ENCODE measurements at places on chromosomes 2 and 18.

- no peak for DNase-seq
Observed at GRCh38 chr2:242030226-242030575, 160.7 kb downstream of the RTP5 start.

DNA sequence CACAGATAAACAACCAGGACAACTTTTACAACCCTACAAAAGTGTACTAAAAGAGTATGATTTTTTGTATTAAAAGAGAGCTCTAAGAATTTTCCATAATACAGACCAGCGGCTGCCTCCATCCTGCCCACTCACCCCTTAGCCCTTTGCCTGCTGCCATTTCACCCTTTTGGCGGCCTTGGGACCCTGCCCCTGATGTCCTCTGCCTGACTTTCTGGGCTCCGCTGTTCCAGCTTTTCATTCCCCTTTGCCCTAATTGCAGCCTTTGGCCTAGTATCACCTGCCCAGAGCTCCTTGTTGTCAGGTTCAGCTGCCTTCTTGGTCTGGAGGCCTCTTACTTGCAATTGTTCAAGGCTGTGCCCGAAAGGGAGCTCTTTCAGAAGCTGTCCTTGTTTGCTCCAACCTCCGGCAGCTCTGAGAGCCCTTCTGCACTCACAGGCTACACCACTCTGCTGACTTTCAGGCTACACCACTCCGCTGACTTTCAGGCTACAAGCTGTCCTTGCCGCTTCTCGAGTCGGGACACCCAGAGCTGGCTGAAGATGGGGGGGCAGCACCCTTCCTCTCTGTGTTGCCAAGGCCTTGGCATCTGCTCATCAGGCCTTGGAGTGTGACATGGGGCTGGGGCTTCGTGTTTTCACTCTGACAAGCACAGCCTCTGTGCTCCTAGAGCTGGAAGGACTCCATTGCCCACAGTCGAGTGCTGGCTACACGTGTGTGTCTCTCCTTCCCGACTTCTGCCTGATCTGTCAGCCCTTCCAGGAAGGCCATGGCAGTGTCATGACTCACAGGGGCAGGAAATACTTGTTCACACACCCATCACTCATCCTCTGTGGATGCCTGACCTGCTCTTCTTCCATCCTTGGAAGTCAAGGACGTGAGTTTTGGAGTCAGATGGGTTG, 43.1 kb upstream of the HDAC4 start:
- DNase-seq, result no peak

- DNase-seq, result no peak
Observed at GRCh38 chr18:7576685-7577084, 9.6 kb downstream of the PTPRM start.

GRCh38 chr18:31498574-31499524, 872 bp downstream of the DSG2 start:
- DNase-seq, result no peak

- DNase-seq, result peak; percentile 13
Observed at GRCh38 chr2:148887350-148888002, 12.4 kb downstream of the KIF5C start.

DNA sequence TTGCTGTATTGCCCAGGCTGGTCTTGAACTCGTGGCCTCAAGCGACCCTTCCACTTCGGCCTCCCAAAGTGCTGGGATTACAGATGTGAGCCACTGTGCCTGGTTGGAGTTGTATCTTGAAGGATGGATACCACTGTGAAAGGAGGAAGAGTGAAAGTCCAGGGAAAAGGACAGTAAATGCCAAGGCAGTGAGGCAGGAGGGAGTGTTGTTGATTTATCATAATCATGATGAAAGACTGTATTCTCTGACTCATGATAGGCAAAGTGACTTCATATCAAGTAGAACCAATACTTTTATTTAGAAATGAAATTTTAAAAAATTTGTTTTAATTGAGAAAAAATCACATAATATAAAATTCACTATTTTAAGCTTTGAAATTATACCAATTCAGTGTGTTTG, 162.3 kb downstream of the ARHGAP28 start:
- no peak for DNase-seq

GRCh38 chr2:168155680-168156079, 91.7 kb downstream of the STK39 start:
- no peak for DNase-seq

DNA sequence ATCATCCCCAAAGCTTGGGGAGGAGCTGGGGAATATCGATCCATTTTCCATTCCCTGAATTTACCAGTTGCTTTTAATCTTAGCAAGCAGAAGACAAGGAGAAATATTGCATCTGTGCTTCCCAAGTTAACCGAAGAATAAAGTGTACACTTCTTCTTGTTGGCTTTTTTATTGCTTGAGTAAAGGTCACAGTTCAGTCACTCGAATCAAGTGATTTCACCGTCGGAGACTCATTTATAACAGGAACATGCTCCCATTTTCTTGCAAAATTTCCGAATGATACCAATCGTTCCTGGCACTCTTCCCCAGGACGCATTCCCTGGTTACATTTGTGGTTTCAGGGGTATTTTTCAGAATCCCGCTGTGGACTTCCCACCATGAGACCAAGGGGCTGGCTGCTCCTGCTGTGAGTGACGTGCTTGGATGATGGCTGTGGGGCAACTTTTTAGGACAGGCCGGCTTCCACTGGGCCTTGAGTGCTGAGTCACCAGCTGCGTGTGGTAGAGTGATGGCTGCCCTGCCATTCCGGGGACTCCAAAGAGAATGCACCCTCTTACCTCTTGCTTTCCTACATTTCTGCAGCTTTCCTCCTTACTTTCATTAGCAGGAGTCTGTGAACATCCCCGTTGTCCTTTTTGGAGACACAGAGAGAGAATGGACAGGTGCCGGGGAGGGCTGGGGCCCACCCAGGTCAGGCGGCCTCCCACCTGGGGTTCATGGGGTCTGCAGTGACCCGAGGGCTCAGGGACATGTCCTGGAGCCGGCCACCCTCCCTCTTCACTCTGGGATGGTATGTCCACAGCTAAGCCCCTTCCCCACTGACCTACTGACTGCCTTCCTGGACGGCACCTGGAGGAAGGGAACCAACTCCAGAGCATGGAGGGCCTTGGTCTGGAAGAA, 60.7 kb upstream of the HDAC4 start:
- no peak for DNase-seq

GRCh38 chr18:5447442-5447841, 96.4 kb downstream of the EPB41L3 start:
- no peak for DNase-seq

GRCh38 chr18:46705521-46705920, 48.5 kb upstream of the LOXHD1 start:
- no peak for DNase-seq

DNA sequence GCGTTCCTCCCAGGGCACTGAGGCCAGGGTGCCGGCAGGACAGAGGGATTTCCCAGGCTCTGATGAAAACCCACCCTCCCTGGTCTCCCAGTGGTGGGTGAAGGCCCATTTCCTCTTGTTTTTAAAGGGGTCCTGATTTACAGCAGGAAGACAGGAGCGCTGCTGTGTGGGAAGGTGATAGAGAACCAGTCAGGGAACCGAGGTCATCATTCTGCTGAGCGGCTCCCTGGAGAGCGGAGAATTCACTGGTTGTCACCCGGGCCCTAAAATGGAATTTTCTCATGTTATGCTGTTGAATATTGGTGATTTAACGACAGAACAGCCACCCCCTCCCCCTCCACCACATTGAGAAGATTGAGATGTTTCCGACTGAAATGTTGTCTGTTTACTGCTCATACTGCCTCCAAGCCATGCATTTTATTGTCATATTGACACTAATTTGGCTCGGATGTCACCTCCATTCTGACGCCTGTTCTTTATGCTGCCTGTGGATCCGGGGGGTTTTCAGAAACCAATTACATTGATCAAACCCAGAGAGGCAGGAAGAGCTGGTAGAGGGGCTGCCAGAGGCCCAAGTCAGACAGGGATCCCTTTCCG, 225.2 kb downstream of the GLI2 start:
- no peak for DNase-seq

DNA sequence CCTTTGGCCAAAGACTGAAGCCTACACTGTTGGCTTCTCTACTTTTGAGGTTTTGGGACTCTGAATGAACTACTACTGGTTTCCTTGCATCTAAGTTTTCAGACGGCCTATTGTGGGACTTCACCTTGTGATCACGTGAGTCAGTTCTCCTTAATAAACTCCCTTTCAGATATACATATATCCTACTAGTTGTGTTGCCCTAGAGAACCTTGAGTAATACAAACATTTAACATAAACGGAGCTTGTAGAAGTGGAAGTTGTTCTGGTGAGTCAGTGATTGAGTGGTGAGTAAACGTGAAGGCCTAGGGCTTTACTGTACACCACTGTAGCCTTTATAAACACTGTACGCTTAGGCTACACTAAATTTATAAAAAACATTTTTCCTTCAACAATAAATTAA, 107.2 kb upstream of the CDH2 start:
- DNase-seq, result no peak

- DNase-seq, result no peak
Observed at GRCh38 chr2:240922245-240922981, 16.3 kb downstream of the CROCC2 start.

GRCh38 chr2:26590980-26591618, 50.1 kb downstream of the CIB4 start:
- no peak for DNase-seq

DNA sequence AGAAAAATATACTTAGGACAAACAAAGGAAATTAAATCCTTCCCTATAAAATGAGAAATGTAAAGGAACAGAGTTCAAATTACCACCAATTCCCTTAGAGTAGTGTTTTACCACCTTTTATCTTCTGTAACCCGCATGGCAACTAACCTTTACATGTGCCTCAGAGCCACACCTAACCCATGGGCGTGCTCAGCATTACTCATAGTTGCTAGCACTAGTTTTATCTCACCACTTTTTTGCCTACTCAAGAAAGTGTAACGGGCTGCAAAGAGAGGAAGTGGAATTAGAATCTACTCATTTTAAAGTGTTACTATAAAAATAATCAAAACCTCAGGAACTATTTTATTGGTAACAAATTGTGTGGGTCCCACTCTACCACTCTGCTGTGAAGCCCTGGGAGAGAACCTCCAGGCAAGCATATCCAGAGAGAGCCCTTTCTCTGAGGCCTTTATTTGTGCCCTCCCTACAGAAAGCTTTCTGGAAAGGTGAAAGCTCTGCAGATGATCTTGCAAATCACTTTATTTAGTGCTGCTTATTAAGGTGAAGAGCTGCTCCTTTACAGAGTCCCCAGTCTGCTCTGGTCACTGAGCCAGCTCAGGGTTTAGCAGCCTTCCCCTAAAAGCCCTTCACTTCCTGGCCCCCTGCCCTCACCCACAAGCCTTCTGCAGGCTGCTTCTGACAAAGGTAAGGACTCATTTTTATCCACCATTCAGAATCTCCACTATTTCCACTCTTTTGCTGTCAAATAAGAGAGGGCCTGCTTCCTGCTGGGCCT, 98.8 kb downstream of the TRABD2A start:
- no peak for DNase-seq

GRCh38 chr2:191128172-191128910, 22.5 kb downstream of the STAT4 start:
- no peak for DNase-seq

DNA sequence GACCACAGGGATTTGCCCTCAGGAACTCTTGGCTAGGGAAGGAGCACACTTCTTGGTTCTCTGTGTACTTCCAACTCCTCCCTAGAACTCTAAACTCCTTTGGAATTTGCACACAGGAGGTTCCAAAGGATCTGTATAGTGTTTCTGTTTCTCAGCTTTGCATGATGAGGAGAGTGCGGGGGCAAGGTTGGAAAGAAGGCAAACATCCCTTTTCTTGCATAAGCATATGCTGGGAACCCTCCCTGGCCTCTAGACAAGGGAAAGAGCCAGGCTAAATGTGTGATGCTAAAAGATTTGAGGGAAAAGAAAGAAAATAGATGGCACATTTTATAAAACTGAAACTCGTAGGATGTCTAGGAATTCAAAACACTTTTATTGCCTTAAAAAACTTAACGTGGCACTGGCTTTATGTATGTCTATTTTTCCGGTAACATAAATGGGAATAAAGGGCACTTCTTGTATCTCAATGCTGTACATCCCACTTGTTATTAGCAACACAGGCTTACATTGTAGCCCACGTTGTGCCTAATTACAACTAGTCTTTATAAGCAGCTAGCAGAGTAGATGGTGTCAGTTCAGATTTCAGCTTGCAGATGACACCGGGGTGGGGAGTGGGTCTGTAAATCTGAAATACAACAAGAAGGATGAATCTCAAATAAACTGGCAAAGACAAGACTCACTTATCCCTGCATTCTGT, 165.8 kb downstream of the GPD2 start:
- DNase-seq, result no peak

DNA sequence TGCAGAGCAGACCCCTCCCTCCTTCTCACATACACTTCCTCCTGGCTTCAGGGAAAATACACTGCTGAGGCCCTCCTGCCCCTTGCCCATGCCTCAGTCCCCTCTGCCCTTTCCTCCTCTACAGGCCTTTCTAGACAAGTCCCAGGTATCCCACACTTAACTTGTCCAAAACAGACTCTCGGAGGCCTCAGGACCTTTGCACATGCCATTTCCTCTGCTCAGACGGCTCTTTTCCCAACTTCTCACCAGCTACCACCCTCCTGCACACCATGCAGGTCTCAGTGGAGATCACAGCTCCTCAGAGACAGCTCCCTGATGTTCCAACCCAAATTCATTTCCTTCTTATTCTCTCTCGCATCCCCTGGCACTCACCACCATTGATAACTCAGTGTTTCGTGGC, 11.7 kb downstream of the TBC1D8 start:
- no peak for DNase-seq

- DNase-seq, result no peak
Observed at GRCh38 chr18:54555996-54556395, 35.0 kb upstream of the DYNAP start.

DNA sequence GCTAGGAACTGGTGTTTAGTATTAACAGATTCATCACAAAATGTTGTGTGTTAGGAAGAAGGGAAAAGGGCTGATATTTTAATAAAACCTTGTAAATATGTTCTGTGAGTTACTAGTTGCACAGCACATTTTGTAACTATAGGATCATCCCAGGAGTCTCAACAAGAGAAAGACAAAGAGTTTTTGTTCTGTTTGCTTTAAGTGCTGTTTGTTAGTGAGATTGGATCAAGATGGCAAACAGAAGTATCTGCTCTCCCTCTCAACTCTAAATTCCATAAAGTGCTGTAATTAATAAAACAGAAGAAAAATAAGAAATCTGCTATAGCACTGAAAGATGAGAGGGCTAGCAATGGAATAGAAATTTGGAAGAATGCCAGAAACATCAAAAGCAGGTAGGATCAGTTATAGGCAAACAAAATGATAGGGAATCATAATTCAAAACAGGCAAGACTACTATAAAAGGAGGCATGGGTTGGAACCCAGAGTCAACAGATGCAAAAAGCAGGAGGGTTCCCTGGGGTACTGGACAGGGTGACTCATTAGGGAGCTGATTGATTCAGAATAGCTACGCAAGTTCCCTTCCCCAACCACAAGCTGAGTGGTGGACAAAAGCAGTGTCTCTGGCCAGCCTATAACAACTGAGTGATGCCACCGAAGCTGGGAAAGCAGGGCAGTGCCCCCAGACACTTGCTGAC, 75.8 kb downstream of the DYNC1I2 start:
- no peak for DNase-seq

DNA sequence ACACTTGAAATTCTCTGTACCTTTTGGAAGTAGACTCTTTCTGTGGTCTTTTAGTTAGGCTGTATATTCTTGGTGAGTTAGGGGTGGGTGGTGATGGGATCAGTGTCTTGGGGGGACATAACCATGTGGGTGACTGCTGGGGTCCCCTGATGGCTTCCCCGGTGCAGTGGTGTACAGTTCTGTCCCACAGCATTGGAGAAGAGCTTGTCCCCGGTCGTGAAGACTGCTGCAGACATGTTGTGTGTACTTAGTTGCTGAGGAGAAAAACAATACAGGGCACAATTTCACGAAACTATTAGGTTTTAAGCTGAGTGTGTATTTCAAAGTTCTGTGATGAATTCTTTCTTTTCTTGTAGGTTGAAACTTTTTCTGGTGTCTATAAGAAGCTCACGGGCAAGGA, 5.4 kb downstream of the RPS7 start:
- DNase-seq, result no peak

All from endothelial cell of umbilical vein (primary cell).